ENCODE measurements at places on chromosomes 12 and 14. TPM values are rescaled to one million over a fixed set of nuclear protein-coding genes. Genes with fewer than 3 reads are reported as not detected.

GRCh38 chr12:12533238-12533829 lies 29.3 kb downstream of the DUSP16 start:
- peak; percentile 60 for DNase-seq

DNA sequence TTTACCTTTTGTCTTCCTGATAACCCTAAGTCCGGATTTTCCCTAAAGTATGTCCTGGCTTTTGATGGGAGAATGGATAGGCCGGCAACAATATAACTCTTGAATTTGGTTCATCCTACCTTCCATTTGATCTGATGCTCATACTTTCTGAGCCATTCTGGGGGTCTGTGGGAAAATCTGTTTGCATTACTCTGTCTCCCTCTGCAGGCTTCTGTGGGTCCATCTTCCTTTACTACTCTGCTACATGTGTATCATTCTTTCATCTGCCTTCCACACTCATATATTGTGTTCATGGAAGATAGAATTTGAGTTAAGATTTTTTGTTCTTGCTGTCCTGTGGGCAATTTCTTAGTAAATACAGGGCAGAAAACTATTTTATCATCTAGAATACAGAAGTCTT lies 101.5 kb downstream of the NAV3 start:
- DNase-seq: no peak

GRCh38 chr14:71597955-71598660 lies 334.1 kb upstream of the RGS6 start:
- no peak for DNase-seq

- no peak for DNase-seq
Measured at GRCh38 chr12:32516230-32516629, 116.9 kb downstream of the FGD4 start.

- DNase-seq: peak; percentile 79
Measured at GRCh38 chr12:109863847-109864712, 16.3 kb downstream of the GLTP start.

GRCh38 chr12:50525422-50525821 lies 20.6 kb downstream of the DIP2B start:
- no peak for DNase-seq

DNA sequence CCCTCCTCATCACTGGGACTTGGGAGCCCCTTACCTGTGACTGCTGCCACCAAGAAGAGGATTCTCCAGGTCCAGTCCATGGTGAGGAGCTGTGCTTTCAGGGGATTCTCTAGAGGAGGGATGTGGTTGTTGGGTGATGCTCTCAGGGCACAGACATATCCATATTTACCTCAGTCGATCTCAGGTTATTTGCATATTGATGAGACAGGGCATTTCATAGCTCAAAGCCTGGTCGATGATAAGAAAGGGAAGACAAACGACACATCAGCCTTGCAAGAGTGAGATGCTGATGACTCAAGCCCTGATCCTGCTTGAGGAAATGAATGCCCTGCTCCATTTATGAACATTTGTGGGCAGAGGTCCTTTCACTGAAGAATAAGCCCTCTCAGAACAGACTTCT lies 981.0 kb downstream of the TMEM121 start:
- no peak for DNase-seq

DNA sequence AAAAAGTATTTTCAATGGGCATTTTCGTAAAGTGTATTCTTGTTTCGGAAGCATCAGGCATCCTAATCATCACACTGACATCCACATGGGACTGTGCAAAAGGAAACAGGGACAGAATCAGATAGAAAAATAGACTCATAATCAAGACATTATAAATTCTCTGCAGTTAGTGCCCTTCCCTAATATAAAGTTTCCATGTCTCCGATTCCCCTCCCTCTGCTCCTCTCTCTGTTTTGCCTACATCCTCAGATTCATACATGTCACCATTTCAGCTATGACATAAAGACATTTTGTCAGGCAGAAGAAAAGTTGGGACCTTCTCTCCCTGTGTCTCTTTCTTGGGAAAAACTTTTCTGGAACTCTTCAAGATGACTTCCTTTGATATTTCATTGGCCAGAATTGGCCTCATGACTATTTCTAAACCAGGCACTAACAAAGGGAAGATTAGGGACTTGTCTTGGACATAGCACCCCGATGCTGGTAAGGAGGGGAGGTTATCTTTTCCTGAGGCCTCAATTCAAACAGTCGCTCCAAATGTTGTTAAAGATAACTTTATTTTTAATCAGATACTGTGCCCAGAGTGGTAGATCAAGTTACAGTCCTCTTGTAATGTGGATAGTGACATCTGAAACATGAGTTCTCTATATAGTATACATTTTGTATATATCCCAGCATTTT lies 212.1 kb upstream of the BTG1 start:
- DNase-seq: no peak

DNA sequence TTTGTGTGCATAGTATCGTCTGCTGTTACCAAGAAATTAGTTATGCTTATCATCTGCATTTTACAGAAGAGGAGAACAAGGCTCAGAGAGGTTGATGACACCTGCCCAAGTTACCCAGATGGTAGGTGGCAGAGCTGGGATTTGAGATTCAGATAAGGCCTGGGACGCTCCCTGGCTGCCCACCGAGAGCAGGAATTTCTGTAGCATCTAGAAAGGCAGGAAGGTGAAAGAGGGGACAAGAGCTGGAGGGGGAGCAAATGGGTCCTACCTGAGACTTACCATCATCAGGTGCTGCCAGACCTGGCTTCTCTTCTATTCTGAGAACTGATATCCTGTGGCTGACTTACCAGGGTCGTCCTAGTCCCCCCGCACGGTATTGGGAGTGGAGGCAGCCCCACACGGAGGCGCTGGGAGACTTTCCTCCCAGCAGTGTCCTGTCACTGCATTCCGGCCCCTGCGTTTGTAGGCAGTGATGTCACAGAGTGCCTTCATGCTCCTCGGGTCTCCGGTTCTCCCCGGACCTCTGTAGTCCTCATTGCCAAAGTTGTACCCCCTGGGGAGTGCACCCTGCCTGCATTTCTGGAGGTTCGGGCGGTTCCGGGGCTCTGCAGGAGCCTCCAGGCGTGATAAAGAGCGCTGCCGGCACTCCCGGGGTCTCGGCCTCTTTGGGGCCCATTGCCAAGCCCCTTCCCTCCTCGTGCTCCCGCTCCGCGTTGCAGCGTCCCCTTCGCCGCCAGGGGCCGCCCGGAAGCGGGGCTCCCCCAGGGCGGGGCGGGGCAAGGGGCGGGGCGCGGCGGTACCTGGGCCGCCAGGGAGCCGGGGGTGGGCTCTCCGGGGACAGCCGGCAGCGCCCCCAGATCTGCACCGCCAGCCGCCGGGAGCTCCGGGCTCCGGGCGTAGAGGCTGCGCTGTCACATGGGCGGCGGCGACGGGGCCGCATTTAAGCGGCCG lies at the start of gene CABP1:
Gene CABP1, plus strand, starts transcription at position 856 of the 951 bp plus-strand sequence. Its CDS starts 60 bp downstream, at position 916.
- no peak for DNase-seq

DNA sequence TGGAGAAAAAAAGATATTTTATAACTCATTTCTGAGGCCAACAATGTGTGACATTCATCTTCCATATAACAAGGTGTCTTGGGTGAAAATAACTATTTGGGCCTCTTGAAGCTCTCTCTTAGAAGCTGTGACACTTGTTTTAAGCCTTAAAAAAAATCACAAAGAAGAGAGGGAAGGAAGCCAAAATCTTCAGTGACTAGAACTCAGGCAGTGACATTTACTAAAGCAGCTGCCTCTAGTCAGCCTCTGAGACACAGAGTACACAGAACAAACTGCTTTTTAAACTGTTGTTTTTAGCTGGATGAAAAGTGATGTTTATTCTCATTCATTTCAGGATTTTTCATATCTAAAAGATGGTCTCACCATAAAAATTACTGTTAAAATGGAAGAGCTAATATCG lies 793.6 kb downstream of the GALC start:
- DNase-seq: no peak

DNA sequence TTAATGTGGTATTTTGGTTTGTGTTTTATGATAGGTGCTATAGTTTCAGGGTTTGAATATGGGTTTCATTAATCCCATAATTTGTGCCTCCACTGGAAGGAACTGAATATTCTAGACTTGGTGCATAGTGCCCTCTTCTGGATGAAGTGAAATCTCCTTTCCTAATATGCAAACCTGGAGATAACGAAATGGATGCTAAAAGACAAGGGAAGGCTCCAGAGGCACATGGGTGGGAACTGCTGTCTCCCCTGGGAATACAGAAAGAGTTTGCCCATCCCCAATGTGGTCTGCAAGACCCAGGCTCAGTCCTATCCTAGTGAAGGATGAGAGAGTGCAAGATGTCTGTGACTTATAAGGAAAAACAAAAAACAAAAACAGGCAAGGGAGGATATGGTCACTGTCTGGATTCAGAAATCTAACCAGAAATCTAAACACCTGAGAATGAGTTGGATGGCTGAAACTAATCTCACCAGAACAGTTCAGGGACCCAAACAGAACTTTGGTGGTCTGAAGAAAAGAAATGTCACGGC lies 142.3 kb upstream of the TMPO start:
- no peak for DNase-seq

DNA sequence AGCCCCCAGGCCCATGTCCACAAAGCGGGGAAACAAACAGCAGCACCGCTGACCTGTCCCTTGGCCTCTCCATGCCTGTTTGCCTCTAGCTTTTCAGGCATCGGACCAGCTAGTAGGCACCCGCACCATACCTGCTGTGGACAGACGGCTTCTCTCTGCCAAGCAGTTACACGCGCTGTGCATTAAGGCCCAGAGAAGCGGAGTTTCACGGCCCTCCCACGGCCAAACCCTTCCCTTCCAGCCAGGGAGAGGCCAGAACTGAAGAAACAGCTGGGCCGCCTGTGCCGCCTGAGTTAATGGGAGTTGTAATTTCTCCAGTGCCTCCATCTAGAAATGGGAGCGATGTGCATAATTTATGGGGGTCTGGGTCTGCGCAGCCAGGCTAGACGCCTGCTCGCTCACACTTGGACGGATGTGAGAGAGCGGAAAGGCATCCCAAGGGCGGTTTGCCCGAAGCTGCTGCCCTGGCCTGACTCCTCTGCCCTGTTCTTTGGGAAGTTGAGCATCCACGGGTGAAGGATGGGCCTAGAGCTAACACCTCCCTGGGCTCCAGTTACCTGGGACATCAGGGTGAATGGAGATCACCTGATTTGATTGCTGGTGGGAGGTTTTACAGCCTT lies 89.7 kb upstream of the BCL11B start:
- DNase-seq: no peak

DNA sequence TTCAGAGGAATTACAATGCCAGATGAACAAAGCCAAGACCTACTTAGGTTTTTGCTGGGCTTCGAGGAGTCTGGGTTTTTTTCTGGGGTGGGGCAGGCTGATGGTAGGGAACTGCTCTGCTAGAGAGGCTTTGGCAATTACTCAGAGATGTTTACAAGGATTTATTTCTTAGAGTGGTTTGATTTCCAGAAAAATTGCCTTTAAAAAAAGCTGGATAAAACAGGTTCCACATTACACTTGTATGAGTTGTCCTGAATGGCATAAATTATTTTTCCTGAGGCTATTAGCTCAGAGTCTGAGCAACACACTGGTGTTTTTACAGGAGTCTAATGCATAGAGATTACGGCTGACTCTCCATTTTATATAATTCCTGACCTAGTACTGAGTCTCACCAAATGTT lies 118.5 kb upstream of the FRMD6 start:
- no peak for DNase-seq

- DNase-seq: no peak
Measured at GRCh38 chr14:37593511-37594237, 1.4 kb downstream of the FOXA1 start.

- DNase-seq: no peak
Measured at GRCh38 chr12:45622210-45622937, 107.1 kb upstream of the ARID2 start.

GRCh38 chr12:62603061-62603810 lies 136.6 kb downstream of the MON2 start:
- peak; percentile 87 for DNase-seq

DNA sequence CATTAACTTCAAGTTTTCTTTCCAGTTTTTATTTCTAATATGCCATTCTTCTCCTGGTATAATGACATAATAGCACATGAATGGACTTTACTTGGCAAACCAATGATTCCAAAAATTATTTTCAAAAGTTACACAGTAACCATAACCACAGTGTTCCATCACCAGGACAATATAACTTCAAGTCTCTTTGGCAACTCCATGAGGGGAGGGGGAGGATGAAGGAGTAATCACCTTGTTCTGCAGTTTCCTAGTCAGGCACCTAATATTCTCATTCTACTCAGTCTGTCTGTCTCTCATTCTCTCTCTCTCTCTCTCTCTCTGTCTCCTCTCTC lies 66.6 kb downstream of the BTG1 start:
- DNase-seq: no peak

GRCh38 chr14:105273062-105273461 lies 24.7 kb downstream of the BTBD6 start:
- DNase-seq: no peak

DNA sequence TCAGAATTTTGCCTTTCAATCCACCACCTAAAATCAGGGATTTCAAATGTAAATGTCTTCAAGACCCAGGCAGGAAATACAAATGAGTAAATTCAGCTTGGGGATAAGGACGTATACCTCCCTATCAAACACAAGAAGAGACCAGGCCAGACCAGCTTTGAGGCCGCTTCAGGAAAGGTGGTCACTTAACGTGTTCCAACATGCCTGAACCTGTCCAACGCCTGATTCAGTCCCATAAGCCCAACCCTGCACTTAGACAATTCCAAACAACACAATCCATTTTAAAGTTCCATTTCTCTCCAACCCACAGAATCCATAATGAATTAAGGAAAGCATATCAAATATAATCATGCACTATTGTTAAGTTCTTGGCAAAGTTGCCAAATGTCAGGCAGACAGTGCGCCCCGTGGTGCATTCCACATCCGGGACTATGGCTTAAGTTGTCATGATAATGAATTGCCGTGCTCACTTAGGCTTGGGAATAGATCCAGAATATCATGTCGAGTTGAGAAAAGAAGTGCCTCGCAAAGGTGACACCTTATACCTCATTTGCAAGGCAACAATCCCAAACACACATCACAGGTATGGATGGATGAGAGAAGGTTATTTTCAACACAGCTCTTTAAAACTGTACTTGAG lies 35.5 kb downstream of the CCDC60 start:
- DNase-seq: no peak

GRCh38 chr12:101919447-101919846 lies 42.1 kb downstream of the DRAM1 start:
- DNase-seq: no peak

DNA sequence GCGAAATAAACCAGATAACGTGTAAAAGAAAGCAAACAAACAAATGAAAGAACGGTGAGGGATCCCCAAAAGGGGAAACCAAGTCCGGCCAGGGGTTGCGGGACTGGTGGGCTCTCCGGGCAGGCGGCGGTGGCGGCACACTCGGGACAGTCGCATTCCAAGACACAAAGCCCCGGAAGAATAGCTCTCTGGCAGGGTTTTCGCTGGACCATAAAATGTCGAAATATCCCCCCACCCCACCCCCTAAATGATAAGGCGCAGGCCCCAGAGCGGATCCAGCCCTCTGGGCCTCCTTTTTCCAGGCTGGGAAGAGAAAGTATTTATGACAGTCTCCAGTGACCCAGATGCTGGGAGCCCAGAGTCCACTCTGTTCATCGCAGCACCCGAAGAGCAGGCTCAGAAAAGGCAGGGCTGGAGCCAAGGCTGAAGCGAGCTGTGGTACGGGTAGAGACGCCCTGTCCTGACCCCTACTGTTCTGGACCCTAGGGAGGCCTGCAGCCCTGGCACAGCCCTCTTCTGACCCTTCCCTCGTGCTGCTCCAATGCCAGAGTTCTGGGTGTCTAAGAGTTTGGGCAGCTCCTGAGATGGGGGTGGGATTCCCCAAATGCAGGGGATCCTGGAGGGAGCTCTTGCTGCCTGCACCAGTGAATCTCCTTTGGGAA lies 2.1 kb upstream of the HOXC8 start:
- DNase-seq: no peak

- DNase-seq: no peak
Measured at GRCh38 chr14:91284791-91285548, 40.5 kb upstream of the GPR68 start.

The USP30 gene
- total RNA-seq: 33.5 TPM

The SPX gene
- not detected for total RNA-seq

The LRRK2 gene
- total RNA-seq: 3.6 TPM

The MYO1H gene
- total RNA-seq: 0.20 TPM

The ANKRD33 gene
- not detected for total RNA-seq

Data from left colon (tissue), 2 donors.